ENCODE measurements at places on chromosomes 11 and 22. TPM values are rescaled to one million over a fixed set of nuclear protein-coding genes. Genes with fewer than 3 reads are reported as not detected.

Gene CRYAB
- 4.6 TPM for total RNA-seq

Gene TNNT3
- not detected for total RNA-seq

Gene DBX1
- total RNA-seq: not detected

Gene HPX
- 0.55 TPM for total RNA-seq

Data from A549 treated with CpdA at 1 μM for 4 hours (cell line).